EH (cell line): ENCODE measurements at places on chromosomes 2 and 18.
A peak's percentile ranks its signal among the peaks of the same experiment; 100 is the strongest.

DNA sequence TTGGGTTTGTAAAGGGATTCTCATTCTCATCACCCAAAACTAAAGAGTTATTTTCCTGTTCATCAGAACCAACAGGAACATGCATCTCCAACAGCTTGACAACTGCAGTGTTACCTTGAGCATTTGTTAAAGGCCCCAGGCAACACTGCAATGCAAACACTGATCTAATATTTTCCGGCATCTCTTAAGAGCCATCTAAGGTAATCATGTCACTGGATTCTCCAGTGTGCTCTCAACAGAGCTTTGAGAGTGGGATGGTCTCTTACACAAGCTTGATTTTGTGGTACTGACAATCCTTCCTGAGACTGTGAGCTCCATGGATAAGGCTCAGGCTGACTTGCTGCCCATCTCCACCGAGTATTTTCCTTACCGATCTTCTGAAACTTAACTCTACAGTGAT lies 90.5 kb upstream of the ITGB6 start:
- no peak for DNase-seq

DNA sequence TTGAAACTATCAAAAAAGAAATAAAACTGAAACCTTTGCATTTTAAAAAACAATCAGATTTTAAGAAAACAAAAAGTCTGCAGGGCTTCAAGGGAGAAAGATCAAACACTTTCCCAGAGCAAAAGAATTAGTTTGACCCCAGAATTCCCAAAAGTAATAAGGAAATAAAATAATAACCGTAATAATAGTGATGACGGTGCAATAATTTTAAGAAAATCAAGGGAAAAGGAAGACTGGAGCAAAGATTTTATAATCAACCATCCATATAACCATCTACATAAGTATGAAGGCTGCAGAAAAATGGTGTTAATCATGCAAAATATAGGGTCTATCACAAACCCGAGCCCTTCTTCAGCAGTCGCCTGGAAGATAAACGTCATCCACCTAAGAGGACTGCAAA lies 634.8 kb downstream of the GALR1 start:
- DNase-seq, result no peak

GRCh38 chr2:53381271-53381670 lies 386.3 kb upstream of the CHAC2 start:
- no peak for DNase-seq

GRCh38 chr18:25164848-25165811 lies 186.8 kb downstream of the ZNF521 start:
- DNase-seq, result peak; percentile 62

GRCh38 chr18:76756531-76757253 lies 65.7 kb upstream of the ZNF236 start:
- peak; percentile 5 for DNase-seq

DNA sequence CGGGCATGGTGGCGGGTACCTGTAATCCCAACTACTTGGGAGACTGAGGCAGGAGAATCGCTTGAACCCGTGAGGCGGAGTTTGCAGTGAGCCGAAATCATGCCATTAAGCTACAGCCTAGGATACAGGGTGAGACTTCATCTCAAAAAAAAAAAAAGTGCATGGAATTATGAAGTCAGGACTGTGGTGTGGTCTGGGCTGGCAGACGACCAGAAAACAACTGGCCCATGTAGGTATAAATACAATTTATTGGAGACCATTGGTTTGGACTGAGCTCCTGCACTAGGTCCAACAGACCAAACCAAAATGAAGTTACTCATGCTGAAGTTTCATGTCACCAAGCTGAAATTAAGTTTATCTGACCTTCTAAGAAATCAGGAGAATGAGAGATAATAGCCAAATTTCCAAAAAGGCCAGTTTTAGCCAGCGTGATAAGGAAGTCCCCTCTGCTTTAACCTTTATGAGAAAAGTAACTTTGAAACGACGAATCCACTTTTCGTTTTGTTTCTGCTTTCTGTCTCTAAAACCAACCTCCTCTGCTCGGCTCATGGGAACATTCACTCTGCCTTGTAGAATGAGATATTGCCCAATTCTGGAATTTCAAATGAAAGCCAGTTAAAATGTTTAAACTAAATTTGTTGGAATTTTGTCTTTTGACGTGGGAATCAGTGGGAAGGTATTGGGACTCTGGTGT lies 17.7 kb upstream of the RAB10 start:
- peak; percentile 9 for DNase-seq

DNA sequence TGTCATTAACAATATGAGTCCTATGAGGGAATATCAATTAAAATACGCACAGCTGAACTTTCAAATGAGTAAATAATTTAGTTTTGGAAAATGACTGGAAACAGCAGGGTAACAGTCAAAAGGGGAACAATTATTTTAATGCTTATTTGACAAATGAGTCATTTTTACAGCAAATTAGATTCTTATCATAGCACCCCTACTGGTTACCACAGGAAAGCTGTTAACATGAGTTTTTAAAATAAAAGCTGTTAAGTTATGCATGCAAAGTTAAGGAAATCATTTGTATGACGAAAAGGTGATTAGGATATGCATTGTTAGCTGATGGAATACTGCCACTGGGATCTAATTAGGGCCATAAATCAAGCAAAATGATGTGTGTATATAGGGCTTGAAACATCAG lies 435.1 kb upstream of the MEIS1 start:
- DNase-seq, result peak; percentile 3

GRCh38 chr2:86332654-86333053 lies 4.8 kb downstream of the REEP1 start:
- DNase-seq, result no peak
